ENCODE measurements at places on chromosomes 4 and X.

- no peak for DNase-seq
These were observed 55.3 kb downstream of the CCDC158 start for GRCh38 chr4:76365636-76366035.

DNA sequence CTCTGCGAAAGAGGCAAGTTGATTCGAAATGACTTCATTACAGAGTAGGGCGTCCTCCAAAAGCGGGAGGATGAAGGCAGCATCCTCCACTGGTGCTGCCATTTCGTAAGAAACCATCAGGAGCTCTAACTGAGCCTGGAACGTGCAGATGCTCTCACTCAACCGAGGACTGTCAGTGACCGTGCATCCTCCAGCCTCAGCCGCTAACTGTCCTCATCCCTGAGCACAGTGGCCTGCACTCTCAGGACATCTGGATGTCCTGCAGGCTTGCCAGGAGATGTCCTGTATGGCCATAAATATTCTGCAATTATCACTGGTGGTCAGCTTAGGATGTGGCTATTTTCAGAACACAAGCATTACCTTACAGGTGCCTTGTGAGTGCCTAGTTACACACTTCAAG is 107.1 kb upstream of the ADRA2C start:
- DNase-seq = no peak

- peak; percentile 97 for DNase-seq
These were observed at the start of gene CDKL5 for GRCh38 chrX:18425199-18426003. TSS of gene CDKL5 (plus strand) at chrX:18425608. CDS start at chrX:18507097, 81,489 bp downstream.

DNA sequence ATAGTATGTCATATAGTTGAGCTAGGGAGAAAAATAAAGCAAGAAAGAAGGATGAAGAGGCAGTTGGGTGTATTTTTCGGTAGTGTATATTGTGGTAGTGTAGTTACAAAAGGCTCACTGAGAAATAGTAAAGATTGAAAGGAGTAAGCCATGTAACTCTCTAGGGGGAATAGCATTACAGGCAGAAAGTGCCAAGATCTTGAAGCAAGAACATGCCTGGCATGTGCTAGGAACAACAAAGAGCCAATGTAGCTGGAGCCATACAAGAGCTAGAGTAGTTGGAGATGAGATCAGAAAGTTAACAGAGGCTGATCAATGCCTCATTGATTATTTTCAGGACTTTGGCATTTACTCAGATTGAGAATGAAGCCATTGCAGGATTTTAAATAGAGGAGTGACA is 3.0 kb downstream of the ABCE1 start:
- DNase-seq = no peak

GRCh38 chrX:40188573-40189417 is 91.0 kb upstream of the BCOR start:
- DNase-seq = no peak

GRCh38 chr4:6409381-6409780 is 63.0 kb downstream of the PPP2R2C start:
- no peak for DNase-seq

All from activated CD8-positive, alpha-beta T cell treated with anti-CD3 and anti-CD28 coated beads for 36 hours (primary cell).